ENCODE measurements at places on chromosomes 3 and 15.

DNA sequence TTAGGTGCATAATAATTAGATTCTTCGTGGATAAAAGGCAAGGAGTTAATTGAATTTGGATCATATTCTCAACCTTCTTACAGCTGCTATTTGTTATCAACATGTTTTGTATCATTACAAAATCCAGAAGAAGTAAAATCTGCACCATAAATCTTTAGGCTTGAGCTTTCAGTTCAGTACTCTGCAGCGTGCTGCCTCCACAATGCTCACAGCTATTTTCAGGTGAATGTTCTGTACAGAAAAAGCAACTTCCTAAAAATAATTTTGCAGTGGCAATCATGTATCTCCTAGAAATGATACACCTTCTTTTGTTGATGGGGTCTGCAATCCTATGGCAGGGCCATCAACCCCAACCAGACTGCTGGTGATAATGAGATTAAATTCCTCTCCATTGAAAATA, 220.9 kb upstream of the CTNNB1 start:
- peaks cover 29% of the 10 kb centered on the region for H3K4me1 ChIP-seq
- DNase-seq = no peak
- no peak overlapping the region for H3K4me3 ChIP-seq
- no peak overlapping the region for H3K27ac ChIP-seq
- H3K27me3 ChIP-seq = no peaks in the 10 kb centered on the region
- H3K36me3 ChIP-seq = no peaks in the 10 kb centered on the region

- no peak for DNase-seq
- no peaks in the 10 kb centered on the region for H3K36me3 ChIP-seq
- H3K4me3 ChIP-seq = no peak overlapping the region
- no peak overlapping the region for H3K27ac ChIP-seq
These were observed 6.5 kb upstream of the GSK3B start for GRCh38 chr3:120100711-120101110.

DNA sequence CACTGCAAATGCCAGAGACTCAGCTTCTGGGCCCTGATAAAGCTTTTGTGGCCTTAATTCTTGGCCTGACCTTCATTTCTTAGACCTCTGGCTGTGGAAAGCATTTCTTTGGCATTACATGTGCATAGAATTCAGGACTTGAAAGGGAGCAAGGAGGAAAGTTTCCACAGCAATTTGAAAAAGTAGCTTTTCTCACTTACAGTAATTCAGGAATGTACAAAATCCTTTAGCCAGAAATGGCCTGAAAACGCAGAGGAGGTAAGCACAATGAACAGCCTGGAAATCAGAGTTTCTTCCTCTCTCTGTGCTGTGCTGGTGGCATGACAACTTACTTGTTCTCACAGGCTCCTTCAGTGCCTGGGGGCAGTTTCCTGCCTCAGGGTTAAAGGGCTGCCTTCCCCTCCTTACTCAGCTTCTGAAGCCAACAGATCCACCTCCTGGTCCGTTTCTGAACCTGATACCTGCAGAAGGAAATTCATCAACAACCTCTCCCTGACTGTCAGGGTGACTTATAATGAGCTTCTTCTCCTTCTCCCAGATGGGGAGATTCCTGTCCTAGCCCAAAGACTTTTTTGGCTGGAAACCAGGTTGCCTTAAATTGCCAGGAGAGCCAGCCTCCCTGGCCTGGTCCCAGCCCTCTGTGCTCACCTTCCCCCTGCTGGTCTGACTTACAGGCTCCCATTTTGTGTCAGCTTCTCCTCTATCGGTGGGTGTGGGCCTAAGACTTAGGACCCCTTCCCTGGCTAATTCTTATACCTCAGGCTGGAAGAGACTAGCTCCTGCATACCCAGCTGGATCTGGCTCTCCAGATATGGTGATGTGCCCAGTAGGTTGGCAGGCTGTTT, 102.3 kb downstream of the MYRIP start:
- peak overlapping the region; percentile 50 for H3K27ac ChIP-seq
- H3K27me3 ChIP-seq = no peaks in the 10 kb centered on the region
- no peak for DNase-seq
- no peaks in the 10 kb centered on the region for H3K4me1 ChIP-seq

- no peak overlapping the region for H3K27ac ChIP-seq
- H3K4me1 ChIP-seq = no peaks in the 10 kb centered on the region
- DNase-seq = no peak
- no peak overlapping the region for H3K4me3 ChIP-seq
- no peaks in the 10 kb centered on the region for H3K36me3 ChIP-seq
- H3K27me3 ChIP-seq = no peaks in the 10 kb centered on the region
These were observed 486.0 kb upstream of the AGTR1 start for GRCh38 chr3:148211725-148212124.

- peak overlapping the region; percentile 57 for H3K27ac ChIP-seq
- peak; percentile 74 for DNase-seq
- H3K27me3 ChIP-seq = no peaks in the 10 kb centered on the region
- H3K4me1 ChIP-seq = no peaks in the 10 kb centered on the region
- H3K4me3 ChIP-seq = no peak overlapping the region
- H3K36me3 ChIP-seq = no peaks in the 10 kb centered on the region
These were observed 62.7 kb upstream of the KLF13 start for GRCh38 chr15:31263751-31264558.

GRCh38 chr3:87207460-87207859, 19.6 kb upstream of the CHMP2B start:
- no peaks in the 10 kb centered on the region for H3K4me1 ChIP-seq
- H3K27ac ChIP-seq = no peak overlapping the region
- H3K4me3 ChIP-seq = no peak overlapping the region
- H3K27me3 ChIP-seq = no peaks in the 10 kb centered on the region

DNA sequence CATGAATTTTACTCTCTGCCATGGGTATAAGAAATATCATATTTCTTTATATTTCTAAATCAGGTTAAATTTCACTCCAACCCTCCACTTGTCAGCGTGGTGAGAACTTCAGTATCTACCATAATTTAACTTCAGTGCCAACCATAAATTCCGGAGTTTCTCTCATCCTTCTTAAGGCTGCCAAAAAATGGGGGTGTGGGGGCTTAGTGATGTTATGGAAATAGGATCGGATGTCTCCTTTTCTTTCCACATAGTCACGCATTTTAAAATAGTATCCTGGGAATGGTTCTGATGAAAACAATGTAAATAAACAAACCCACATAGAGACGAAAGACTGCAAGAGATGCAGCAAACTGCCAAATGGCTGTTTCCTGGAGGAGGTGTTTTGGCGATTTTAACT, 12.9 kb upstream of the FAM3D start:
- no peak overlapping the region for H3K4me3 ChIP-seq
- no peaks in the 10 kb centered on the region for H3K27me3 ChIP-seq
- H3K27ac ChIP-seq = no peak overlapping the region
- no peaks in the 10 kb centered on the region for H3K4me1 ChIP-seq
- no peak for DNase-seq

- DNase-seq = no peak
- no peaks in the 10 kb centered on the region for H3K36me3 ChIP-seq
- no peaks in the 10 kb centered on the region for H3K27me3 ChIP-seq
- H3K27ac ChIP-seq = no peak overlapping the region
These were observed 112.9 kb downstream of the CORO2B start for GRCh38 chr15:68691705-68692104.

DNA sequence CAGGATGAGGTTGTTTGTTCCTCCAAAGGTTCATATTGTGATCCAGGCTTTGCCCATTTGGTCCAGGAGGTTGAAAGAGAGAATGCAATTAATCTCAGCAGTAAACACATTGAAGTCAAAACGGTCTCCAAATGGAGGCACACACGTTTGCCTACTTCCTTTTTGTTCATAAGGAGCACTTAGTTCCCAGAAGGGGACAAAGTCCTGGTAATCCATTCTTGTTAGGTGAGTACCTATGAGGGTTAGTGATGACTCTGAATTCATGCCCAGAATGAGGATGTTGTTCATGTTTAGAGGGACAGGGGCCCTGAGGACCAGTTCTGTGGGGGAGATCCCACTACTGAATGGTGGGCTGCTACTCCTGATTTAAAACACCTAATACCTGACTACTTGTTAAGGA, 177.7 kb downstream of the ALDH1A2 start:
- no peaks in the 10 kb centered on the region for H3K4me1 ChIP-seq
- H3K27ac ChIP-seq = no peak overlapping the region
- H3K27me3 ChIP-seq = no peaks in the 10 kb centered on the region
- no peaks in the 10 kb centered on the region for H3K36me3 ChIP-seq

DNA sequence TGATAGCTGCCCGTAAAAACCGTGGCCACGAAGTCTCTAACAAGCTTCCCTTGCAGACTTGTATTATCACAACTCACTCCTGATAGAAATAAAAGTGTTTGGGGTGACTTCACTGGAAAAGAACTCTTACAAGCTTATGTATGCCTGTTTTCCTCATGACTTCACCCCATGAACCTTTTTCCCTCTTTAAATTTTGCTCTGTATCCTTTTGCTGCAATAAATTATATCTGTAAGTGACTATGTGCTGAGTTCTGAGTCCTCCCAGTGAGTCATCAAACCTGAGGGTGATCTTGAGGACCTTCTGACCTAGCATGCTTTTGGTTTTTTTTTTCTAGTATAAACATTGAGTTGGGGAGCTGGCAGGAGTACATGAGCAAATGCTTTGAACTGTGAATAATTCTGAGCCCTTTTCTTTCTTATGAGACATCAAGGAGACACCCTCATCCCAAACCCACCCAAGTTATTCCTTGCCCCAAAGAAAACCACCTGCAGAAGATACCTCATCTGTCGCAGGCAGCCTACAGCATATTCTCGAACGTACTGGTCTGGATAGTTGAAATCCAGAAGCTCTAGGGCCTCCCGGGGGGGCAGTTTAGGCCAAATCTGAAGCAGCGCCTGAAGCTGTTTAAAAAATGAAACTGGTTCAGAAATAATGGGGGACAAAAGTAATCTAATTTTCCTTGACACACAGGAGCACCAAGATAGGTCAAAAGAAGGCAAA, 85.9 kb downstream of the FAIM start:
- no peaks in the 10 kb centered on the region for H3K4me1 ChIP-seq
- H3K27me3 ChIP-seq = no peaks in the 10 kb centered on the region
- peaks cover 13% of the 10 kb centered on the region for H3K36me3 ChIP-seq
- H3K27ac ChIP-seq = no peak overlapping the region
- DNase-seq = no peak

GRCh38 chr3:41847679-41848078, 114.2 kb downstream of the ULK4 start:
- H3K27ac ChIP-seq = no peak overlapping the region
- no peaks in the 10 kb centered on the region for H3K27me3 ChIP-seq
- no peaks in the 10 kb centered on the region for H3K4me1 ChIP-seq
- no peak for DNase-seq
- no peak overlapping the region for H3K4me3 ChIP-seq

DNA sequence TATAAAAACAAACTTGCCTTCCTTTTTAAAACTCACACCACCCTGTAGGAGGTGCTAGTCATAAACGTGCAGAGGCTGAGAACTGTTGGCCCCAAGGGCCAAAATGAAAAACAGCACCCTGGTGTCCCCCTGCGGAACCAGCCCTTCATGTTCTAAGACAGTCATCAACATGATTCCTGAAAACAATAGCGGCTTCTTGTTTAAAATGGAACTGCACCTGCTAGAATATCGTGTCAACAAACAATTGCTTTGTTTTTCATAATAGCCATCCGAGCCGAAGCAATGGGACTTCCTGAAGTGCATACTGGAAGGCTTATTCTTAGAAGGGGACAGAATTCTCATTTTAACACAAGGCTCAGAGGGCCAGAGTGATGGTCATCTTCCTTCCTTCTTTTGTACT, 43.7 kb downstream of the MECOM start:
- H3K27ac ChIP-seq = no peak overlapping the region
- no peak for DNase-seq
- H3K36me3 ChIP-seq = no peaks in the 10 kb centered on the region

- H3K4me1 ChIP-seq = no peaks in the 10 kb centered on the region
- no peak overlapping the region for H3K4me3 ChIP-seq
- H3K27me3 ChIP-seq = no peaks in the 10 kb centered on the region
- H3K36me3 ChIP-seq = no peaks in the 10 kb centered on the region
These were observed 83.6 kb upstream of the AKAP13 start for GRCh38 chr15:85296615-85297402.

GRCh38 chr15:92384381-92384780, 9.3 kb upstream of the ST8SIA2 start:
- DNase-seq = no peak
- no peak overlapping the region for H3K27ac ChIP-seq

Measured in right atrium auricular region (tissue), 2 donors.